ENCODE measurements at places on chromosomes 6 and 20.

DNA sequence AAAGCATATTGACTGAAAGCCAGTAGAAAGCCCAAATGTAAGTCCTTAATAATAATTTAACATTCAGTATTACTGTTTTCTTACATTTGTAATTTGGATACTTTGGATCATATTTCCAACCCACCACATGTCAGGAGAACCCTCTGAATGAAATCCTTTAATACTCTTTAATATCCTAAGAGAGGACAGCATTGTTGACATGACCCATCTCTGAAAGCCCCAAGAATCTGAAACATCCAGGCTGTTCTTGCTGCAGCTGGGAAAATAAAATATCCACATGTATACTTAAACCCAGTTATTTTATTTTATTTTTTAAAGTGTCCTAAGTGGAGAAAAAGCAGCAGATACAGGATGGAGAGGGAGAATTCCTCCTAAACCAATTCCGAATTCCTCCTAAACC, 130.8 kb upstream of the RIPOR2 start:
- DNase-seq, result no peak

DNA sequence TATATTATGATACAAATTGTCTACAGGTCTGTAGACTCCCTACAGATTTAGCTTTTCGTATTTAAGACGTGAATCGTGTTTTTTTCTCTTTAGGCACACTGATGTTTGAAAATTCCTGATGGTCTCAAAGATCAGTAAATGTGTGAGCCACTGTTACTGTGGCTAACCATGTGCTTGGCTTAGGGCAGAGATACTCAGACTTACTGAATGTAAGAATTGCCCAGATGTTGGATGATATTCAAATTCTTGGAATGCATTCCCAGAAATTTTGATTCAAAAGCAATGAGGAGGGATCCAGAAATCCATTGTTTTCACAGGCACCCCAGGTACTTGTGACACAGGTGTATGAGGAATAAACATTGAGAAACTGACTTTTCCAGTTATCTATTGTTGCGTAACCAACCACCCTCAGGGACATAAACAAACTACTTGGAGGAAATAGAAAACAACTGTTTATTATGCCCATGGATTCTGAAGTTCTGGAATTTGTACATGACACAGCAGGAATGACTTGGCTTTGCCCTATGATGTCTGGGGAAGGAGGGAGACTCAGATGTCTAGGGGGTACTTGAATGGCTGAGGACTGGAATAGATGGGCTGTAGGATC, 339.6 kb upstream of the CITED2 start:
- DNase-seq, result no peak

DNA sequence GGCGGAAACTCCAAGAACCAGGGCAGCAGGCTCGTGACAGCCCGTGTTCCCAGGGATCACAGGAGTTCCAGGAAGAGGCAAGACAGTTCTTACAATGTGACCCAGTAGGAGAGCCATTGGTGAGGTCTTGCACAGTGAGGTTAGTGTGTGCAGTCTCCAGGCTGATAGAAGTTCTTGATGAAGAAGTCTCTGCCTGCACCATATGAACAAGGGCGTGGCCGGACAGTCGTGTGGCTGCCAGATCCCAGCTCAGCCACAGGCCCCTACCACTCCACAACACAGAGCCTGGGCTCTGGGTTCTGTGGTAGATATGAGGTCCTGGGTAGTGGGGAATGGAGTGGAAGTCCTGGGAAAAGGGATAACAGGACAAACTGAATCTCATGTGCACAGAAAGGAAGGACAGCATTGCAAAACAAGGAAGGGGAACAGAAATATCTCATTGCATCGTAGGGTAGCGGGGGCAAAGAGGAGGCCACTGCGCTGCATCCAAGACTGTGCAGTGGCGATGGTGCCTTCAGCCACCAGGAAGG, 65.2 kb downstream of the STX11 start:
- DNase-seq, result no peak

DNA sequence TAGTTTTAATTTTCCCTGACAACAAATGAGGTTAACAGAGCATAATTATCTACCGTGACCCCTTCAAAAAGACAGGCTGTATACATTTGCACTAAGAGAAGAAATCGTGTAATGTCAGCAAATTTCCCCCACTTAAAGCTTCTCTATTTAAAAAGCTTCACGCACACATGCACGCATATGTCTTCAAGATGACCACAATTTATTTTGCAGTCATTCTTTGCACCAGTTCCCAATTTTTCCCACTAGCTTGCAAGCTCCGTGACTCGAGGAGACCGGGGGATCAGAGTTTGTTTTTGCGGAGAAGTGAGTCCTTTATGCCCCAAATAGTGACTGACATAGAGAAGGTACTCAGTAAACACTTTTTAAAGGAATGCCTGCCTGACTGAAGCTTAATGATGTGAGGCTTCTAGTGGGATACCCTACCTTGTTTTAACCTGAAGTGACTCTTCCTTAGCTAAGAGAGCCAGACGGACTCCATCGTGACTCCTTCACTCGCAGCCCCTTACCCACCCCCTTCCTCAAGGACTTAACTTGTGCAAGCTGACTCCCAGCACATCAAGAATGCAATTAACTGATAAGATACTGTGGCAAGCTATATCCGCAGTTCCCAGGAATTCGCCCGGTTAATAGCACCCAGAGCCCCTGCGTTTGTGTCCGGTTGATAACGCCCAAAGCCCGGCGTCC, 9.3 kb upstream of the NQO2 start:
- no peak for DNase-seq

DNA sequence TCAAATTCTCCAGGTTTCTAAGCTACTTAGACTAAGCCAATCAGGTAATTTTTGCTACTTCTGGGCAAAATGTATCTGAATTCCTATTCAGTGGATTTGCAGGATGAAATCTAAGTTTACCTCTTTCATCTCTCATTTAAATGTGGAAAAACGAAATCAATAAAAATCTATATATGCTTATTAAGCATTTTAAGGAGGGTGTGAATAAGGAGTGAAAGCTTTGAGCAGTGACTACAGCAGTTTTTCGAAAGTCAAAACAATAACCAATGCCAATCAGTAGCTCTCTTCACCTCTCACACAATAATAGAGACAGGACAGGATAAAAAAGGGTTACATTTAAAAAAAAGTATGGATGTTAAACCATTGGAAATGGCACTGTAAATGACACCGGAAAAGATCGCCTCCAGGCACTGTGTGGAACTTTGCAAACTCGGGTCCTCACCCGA, 476 bp upstream of the BCKDHB start:
- no peak for DNase-seq

GRCh38 chr6:11168091-11168635, 56.6 kb upstream of the ERVFRD-1 start:
- no peak for DNase-seq

GRCh38 chr6:149102324-149102723, 215.2 kb upstream of the TAB2 start:
- no peak for DNase-seq

- DNase-seq, result no peak
These were observed 105.0 kb downstream of the KLHL32 start for GRCh38 chr6:97029552-97029951.

DNA sequence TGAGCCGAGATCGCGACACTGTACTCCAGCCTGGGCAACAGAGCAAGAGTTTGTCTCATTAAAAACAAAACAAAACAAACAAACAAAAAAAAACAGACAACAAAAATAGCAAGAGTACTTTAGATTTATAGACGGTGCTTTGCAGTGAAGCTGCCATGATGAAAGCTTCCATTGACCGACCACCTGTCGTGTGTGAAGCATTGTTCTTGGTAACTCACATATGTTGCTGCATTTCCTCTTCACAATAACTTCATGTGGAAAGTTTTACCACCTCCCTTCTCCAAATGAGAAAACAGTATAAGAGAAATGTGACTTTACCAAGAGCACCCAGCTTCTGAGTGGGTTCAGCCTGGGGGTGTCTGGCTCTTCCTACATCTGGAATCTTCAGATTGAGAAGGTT, 56.4 kb upstream of the PTGIS start:
- no peak for DNase-seq

- no peak for DNase-seq
These were observed 2.9 kb upstream of the MDFI start for GRCh38 chr6:41635365-41635764.

DNA sequence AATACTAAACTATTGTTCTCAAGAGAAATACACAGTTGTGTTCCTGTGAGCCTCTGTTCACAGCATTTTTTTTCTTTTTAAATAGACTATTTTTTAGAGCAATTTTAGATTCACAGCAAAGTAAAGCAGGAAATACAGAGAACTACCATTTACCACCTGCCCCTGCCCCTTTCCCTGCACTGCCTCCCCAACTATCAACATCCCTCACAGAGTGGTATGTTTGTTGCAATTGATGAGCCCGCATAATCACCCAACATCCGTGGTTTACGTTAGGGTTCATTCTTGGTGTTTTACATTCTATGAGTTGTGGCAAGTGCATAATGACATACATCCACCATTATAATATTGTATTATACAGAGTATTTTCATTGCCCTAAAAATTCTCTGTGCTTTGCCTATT, 71.6 kb upstream of the TNFAIP3 start:
- no peak for DNase-seq

GRCh38 chr20:22216984-22217383, 367.4 kb downstream of the FOXA2 start:
- no peak for DNase-seq

- no peak for DNase-seq
These were observed 14.2 kb upstream of the ADRM1 start for GRCh38 chr20:62288535-62289105.

DNA sequence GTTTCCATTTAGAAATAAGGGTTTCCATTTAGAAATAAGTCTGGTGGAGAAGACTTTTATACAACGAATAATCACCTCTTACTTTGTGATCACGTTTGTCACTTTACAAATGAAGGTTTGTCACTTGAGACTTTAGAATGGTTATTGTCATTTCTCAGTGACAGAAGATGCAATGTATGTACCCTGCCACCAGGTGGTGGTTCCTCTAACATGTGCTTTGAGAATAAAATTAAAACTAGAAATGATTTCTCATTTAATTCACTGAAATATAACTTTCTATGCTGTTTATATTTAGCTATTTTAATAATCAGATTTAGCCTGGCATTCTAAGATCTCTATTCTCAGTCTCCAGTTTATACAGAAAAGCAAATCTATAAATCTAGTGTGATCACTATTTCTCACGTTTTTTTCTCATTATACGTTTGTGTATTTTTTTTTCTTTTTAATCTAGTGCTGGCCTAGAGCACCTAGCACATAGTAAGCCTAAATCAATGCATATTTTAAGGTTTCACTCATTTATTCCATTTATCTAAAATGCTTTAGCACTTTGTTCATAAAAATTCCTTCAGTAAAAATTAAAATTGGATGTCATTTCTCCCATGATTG, 57.4 kb upstream of the TFAP2D start:
- no peak for DNase-seq

GRCh38 chr6:111862741-111863140, 10.5 kb downstream of the FYN start:
- DNase-seq, result no peak

- DNase-seq, result peak; percentile 31
These were observed at the start of gene TMEM244 for GRCh38 chr6:129860908-129861665. TSS of gene TMEM244 (minus strand) at chr6:129861315. CDS start at chr6:129861188, 127 bp downstream.

GRCh38 chr6:42704251-42704936, 18.0 kb downstream of the PRPH2 start:
- no peak for DNase-seq
